ENCODE measurements at places on chromosomes 2 and 18.

GRCh38 chr2:46967990-46968647, 52.5 kb upstream of the MCFD2 start:
- DNase-seq = peak; percentile 61

- DNase-seq = no peak
Observed at GRCh38 chr2:111662771-111663470, 221.1 kb downstream of the ANAPC1 start.

GRCh38 chr2:192194866-192195547, at the start of gene TMEFF2:
Gene TMEFF2 (minus strand): TSS chr2:192194933. CDS start chr2:192194524, 409 bp downstream.
- DNase-seq = peak; percentile 92

GRCh38 chr2:219249203-219249980, 3.7 kb upstream of the TUBA4B start:
- DNase-seq = peak; percentile 76

All from T1000 (cell line).